CD14-positive monocyte (primary cell): ENCODE measurements at places on chromosomes 5 and 9. TPM values are rescaled to one million over a fixed set of nuclear protein-coding genes. Genes with fewer than 3 reads are reported as not detected.

Gene CNTNAP3B
- polyA plus RNA-seq, result not detected

Gene PALM2AKAP2
- not detected for polyA plus RNA-seq

DNA sequence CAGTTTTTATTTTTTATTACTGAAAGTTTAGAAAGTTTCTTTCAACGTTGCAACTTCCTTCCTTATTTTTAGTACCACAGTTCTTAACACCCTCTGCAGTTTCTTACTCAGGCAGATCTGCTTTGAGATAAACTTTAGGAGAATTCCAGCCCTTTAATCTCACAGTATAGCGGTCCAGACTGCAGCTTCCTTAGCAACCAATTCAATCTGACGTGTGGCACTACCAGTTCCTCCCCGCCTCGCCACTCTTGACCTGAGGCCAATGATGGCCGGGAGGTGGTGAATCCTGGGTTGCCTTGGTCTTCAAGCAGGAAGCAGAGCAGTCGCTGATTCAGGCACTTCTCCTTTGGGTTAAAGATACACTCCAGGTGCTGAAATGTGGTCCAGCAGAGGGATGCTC, 334.3 kb upstream of the TRPC7 start:
- DNase-seq, result no peak

DNA sequence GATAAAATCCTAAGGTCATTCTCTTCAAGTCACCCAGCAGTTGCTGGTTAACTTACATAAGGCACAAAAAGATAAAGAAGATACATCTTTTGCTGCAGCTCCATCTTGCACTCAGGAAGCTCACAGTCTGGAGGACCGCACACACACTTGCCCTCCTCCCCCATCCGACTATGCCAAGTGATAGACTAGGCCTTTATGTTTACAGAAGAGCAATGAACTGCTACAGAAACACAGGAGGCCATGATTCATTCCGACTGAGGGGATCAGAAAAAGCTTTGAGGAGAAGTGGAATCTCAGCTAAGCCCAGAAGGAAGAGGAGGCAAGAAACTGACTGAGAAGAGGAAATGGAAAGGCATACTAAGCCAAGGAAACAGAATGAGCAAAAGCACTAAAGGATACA, 17.4 kb downstream of the NRG2 start:
- no peak for DNase-seq

Gene PLAC8L1
- not detected for polyA plus RNA-seq

Gene IGIP
- 0.08 TPM for polyA plus RNA-seq
